ENCODE measurements at places on chromosomes 13 and 19.

- no peak for DNase-seq
These were observed 107.2 kb downstream of the RAB20 start for GRCh38 chr13:110454227-110454859.

- no peak for DNase-seq
These were observed 8.5 kb downstream of the CCDC8 start for GRCh38 chr19:46404753-46405468.

GRCh38 chr19:8965887-8966286, 44.3 kb downstream of the MUC16 start:
- no peak for DNase-seq

- DNase-seq: no peak
These were observed 8.4 kb upstream of the DIAPH3 start for GRCh38 chr13:60172111-60172510.

GRCh38 chr13:93774506-93774905, 547.9 kb downstream of the GPC6 start:
- DNase-seq: no peak

DNA sequence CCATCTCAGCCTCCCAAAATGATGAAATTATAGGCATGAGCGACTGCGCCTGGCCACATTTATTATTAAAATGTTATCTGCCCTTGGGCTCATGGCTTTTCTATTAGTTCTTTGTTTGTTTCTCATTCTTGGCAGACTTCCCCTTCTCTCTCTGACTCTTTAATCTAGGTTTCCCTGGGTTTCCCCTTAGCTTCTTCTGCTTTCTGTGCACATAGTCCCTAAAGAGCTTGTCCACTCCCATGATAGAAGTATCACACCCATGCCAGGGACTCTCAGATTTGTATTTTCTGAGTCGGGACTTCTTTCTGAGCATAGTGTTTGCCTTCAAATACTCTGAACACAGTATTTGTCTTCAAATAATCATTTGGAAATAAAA, 38.6 kb upstream of the ITM2B start:
- no peak for DNase-seq

GRCh38 chr19:49344505-49345423, 9.6 kb downstream of the CD37 start:
- no peak for DNase-seq

DNA sequence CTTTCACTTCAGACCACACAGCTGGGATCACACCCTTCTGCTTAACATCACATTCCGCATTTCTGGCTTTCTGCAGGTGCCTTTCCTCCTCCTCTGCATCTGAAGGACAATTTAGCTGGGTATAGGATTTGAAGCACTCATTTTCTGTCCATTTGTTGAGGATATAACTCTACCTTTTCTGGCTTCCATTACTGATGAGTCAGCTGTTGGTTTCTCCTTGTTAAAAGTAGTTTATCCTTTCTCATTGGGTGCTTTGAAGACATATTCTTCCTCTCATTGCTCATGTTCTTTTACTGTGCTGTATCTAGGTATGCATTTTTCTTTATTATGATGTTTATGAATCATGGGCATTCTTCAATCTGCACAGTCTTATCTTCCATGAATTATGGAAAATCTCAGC, 199.3 kb upstream of the SOX1 start:
- DNase-seq: no peak

- DNase-seq: no peak
These were observed 35.7 kb downstream of the LACC1 start for GRCh38 chr13:43915451-43915850.

All from GM18507 (cell line).